ENCODE measurements at places on chromosomes 6 and 20.

DNA sequence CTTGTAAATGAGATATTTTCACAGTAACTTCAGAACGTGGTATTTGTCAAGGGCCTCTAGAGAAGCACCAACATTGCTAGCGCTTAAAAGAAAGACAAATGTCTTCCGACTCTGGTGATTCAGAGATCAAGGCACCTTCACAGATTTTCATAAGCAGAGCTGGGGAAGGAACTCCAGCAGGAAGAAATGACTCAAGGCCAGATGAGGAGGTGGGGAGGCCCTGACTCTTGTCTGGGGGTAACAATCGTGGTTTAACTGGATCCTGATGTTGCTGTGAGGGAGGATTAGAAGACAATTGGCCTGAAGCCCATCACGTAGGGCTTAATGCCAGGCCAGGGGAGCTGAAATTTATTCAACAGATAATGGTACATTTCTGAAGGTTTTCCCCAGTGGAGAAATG, 122.9 kb upstream of the QKI start:
- no peak for DNase-seq

DNA sequence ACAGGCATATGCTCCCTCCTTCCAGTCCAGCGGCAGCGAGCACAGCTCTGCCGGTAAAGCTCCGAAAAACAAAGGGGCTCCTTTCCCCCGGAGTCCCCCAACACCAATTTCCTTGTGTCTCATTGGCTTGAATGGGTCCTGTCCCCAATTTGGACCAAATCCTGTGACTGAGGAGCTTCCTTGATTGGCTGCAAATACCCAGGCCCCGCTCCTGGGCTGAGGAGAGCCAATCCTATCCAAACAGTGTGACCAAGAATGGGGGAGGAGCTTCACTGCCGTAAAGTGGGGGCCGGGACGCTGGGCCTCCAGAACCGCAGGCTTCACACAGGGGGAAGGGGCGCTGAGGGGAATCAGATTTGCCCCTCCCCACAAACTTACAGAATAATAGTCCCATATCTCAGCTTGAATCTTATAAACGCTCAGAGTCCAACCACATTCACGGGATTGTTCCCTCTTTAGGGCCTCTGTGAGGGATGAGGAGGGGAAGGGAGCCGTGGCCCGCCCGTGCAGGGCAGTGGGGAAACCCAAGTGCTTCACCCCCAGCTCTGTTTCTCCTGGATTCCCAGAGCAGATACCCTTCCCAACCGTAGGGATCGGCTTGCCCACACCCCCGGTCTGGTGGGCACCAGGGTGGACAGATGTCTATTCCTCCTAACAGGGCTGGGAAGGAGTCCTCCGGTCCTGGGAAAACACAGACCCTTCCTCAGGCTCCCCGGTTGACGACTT, 141.0 kb upstream of the MLN start:
- no peak for DNase-seq

- DNase-seq = no peak
Observed at GRCh38 chr6:37495244-37495934, 4.3 kb downstream of the CCDC167 start.

- no peak for DNase-seq
Observed at GRCh38 chr6:106716966-106717365, 87.6 kb downstream of the QRSL1 start.

DNA sequence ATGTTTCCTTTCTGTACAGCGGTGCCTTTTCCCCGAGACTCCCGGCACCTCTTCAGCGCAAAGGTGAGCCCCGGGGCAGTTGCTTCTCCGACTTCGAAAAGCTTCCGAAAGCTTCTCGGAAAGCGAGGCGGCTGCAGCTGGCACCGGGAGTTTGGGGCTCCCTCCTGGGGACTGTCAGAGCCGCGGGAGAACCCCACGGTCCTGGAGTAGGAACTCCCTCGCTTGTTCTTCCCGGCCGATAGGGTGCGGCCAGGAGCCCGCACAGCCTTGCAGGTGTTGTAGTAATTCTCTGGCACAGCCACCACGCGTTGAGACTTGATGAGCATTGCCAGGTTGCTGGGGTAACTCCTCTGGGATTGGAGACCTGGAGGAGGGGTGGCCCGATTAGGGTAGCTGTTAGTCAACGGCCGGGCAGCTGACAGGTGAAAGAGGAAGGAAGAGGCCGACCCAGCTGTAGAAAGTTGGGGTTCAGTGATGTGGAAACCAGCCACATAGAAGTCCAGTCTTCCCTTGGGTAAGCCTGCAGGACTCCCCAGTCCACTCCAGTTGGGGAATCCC, 721 bp downstream of the KDM1B start:
- DNase-seq = peak; percentile 35

DNA sequence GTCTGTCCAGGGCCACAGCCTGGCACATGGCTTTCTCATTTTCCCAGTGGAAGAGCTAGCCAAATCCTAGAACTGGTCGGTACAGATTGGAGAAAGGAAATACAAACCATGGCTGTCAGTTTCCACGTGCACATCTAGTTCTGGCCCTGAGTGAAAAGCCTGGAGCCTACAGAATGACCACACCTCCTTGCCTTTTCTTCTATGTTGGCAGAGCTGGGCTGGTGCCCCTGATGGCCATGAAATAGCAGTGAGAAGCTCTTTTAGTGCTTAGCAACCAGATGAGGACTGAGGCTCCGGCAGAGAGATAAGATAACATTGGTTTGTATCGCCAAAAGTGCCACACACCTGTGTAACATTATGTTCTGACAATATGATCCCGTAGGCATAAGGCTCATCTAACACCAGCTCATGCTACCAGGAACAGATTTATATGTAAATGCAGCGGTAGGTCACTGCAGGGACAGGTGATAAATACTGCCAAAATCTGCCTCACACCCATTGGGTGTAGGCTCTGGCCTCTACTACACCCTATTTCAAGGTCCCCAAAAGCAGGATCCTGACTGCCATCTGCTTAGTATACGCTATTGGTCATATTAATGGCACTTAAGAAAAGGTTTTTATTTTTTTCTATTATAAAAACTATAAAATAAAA, 39.9 kb upstream of the TBC1D7 start:
- DNase-seq = no peak

All from T follicular helper cell (primary cell).